Memory B cell (primary cell): ENCODE measurements at places on chromosomes 1 and 21.

DNA sequence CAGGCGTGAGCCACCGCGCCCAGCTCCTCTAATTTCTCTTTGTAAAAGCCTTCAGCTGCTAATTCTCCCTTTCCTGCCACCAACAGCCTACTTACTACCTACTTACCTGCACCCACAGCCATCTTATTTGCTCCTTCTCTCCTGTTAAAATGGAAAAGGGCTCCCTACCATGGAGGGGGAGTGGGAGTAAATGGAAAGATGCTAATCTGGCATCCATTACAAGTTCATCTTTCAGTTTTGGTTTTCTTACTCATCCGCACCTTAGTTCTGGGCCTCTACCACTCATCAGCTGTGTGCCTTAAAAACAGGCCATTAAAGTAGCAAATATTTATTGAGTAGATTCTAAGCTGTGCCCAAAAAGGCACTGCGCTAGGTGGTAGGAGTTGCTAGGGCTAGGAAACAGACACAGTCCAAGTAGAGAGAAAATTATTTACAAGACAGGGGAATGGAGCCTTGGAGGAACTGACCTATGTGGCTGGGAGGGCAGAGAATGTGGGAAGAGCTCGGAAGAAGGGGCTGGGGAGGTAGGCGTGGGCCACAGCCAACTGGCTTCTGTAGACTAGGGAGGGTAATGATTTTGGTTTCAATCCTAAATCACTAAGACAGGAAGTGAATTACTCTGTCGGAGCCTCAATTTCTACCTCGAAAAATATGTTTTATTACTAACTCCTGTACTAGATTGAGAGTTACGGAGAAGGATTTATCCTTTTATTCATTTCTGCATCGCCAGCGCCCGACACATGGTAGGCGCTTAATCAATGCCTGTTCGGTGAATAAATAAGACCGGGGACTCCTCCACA is 685 bp upstream of the DDI2 start:
- no peak for DNase-seq

GRCh38 chr1:93437976-93438605 is 9.8 kb upstream of the FNBP1L start:
- peak; percentile 26 for DNase-seq

DNA sequence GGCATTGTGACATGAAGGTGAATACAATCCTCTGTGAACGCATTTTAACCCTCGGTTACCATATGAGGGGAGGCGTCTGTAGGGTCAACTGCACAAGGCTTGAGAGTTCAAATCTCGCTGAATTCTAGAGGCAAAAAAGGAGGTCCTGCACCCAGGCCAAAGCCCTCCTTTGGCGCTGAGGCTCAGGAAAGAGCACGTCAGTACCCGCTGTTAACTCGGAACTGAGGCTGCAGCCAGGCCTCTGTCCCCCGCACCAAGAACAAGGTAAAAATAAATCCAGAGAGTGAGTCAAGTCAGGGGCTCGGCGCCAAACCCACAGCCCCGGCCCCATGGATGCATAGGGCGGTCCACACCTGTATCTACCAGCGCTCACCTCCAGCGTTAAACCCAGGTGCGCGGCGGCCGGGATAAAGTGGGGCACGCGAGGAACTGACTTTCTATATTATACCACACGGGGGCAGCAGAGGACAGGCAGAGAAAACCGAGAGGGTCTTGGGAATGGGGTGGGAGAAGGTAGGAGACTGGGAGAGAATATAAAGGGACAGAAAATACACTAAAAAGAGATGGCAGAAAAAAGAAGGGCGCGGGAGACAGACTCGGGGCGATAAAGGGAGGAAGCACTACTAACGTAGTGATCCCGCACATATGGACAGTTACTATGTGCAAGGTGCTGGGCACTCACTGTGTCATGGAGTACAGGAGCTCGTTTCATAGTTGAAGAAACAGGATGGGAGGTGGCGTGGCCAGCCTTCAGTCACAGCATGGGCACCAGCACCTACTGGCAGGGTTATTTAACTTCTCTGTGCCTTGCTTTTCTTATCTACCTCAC is 54.9 kb downstream of the DMRTA2 start:
- peak; percentile 32 for DNase-seq

DNA sequence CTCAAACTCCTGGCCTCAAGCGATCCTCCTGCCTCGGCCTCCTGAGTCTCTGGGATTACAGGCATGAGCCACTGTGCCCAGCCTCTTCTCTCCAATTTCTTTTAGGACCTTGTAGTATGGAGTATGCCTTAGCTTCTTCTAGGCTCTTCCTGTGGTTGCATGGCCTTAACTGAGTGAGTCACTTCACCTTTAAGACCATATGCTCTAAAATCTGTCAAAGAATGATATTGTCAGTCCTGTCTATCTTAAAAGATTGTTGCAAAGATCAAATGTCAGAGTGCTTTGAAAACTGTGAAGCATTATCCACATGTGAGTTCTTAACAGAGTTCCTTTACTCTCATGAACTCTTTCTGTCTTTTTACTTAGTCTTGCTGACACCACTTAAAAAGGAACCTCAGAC is 37.2 kb downstream of the ATP2B4 start:
- no peak for DNase-seq

DNA sequence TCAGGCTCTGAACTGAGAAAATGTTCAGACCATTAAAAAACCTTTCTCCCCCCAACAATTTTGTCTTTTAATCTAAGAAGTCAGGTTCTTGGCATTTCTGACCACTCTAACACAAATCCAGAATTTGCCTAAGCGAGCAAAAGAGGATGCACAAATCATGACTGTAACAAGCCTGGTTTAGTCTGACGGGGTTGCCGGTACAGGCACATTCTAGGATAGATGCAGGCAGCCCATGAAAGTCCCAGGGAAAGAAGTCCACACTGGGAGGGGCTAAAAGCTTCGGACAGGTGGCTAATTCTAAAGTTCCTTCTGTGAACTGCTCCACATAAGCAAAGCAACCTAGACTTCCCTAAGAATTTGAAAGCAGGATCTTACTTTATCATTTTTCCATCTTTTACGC is 48.0 kb upstream of the KCNE1 start:
- no peak for DNase-seq

- peak; percentile 14 for DNase-seq
Measured at GRCh38 chr1:186404454-186405051, 28.9 kb downstream of the ODR4 start.

DNA sequence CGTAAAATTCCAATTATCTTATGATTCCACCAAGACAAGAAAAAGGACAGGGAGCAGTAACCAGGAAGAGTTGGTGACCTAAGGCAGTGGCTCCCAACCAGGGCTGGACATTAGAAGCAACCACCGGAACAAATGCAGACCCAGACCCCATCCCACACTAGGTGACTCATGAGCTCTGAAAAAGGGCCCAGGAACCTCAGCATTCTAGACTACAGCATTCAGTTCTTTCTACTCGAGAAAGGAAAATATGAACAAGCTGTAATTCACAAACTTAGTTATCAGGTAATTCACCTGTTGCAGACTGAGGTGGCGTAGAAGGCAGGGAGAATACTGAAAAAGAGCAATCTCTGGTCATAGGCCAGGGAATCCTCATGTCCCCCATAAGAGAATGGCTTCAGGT is 138.4 kb upstream of the KRTAP19-8 start:
- DNase-seq: no peak

DNA sequence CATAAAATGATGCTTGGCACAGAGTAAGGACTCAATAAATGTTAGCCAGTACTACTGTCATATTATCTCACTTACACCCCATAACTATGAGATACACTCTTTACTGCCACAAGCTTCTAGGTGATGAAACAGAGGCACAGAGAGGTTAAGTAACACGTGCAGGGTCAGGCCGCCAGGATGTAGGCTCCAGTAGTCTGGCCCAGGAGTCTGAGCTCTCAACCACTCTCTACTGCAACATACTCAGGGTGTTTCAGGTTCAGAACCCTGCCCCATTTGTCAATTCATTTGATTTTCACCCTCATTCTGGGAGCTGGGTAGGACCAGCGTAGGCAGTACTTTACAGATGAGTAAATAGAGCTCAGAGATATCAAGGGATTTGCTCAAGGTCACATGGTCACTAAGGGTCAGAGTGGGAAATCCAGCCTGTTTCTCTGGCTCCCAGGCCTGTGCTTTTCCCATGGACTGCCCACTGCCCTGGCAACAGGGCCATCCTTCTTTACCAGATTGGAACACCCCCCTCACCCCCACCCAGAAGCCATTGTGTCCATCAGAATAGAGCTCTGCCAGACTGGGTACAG is 21.2 kb downstream of the IQGAP3 start:
- DNase-seq: no peak

DNA sequence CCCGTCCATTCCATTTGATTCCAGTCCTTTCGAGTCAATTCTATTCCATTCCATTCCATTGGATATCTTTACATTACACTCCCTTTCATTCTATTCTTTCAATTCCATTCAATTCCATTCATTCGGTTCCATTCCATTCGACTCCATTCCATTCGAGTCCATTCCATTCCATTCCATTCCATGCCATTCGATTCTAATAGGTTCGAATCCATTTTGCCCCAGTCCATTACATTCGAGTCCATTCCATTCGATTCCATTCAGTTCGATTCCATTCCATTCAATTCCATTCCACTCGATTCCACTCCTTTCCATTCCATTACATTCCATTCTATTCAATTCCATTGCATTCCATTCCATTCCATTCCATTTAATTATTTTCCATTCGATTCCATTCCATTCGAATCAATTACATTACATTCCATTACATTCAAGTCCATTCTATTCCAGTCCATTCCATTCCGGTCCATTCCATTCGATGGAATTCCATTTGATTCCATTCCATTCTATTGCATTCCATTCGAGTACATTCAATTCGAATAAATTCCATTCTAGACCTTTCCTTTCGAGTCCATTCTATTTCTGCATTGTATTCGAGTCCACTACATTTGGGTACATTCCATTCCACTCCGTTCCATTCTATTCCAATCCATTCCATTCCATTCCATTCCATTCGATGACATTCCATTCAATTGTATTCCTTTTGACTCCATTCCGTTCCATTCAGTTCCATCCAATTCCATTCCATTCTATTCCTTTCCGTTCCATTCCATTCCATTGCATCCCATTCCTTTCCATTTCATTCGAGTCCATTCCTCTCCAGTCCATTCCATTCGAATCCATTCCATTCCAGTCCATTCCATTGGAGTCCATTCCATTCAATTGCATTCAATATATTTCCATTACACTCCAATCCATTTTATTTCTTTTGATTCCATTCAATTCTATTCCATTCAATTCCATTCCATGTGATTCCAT is 2604.8 kb upstream of the TPTE start:
- no peak for DNase-seq
